Pulmonary artery endothelial cell (primary cell): ENCODE measurements at places on chromosomes 2 and 18. TPM values are rescaled to one million over a fixed set of nuclear protein-coding genes. Genes with fewer than 3 reads are reported as not detected.

NT5C1B gene
- not detected in 2 replicates for total RNA-seq

DNA sequence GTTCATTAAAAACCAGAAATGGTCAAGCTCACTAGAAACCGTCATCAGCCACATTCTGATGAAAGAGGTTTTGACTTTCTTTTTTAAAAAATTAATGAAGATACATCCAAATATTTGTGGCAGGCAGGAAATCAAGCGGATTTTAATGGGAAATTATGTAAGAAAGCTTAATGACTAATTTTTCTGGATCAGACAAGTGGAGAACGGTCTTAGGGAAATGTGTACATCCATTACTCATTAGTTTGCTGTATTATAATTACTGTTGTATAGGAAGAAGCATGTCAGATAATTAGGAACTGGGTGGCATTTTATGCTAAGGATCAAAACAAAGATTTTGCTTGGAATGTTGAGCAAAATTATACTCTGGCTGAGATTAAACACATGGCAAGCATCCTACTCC lies 39.4 kb downstream of the AGAP1 start:
- no peak for DNase-seq

DNA sequence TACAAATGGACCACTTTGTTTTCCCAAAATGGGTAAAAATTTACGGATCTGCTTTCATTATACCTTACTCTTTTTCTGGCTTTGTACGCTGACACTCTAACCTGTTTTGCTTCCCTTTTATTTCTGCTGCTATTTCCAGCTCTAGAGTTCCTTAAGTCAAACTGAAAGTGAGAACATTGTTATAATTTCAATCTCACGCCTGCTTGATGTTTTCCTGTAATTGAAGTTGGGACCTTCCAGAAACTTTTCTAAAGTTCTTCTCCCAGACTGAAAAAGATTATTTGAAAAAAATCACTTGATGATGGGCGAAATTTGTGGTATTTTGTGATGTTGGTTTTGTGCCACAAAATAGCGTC lies 1.8 kb downstream of the GLS start:
- no peak for DNase-seq

DNA sequence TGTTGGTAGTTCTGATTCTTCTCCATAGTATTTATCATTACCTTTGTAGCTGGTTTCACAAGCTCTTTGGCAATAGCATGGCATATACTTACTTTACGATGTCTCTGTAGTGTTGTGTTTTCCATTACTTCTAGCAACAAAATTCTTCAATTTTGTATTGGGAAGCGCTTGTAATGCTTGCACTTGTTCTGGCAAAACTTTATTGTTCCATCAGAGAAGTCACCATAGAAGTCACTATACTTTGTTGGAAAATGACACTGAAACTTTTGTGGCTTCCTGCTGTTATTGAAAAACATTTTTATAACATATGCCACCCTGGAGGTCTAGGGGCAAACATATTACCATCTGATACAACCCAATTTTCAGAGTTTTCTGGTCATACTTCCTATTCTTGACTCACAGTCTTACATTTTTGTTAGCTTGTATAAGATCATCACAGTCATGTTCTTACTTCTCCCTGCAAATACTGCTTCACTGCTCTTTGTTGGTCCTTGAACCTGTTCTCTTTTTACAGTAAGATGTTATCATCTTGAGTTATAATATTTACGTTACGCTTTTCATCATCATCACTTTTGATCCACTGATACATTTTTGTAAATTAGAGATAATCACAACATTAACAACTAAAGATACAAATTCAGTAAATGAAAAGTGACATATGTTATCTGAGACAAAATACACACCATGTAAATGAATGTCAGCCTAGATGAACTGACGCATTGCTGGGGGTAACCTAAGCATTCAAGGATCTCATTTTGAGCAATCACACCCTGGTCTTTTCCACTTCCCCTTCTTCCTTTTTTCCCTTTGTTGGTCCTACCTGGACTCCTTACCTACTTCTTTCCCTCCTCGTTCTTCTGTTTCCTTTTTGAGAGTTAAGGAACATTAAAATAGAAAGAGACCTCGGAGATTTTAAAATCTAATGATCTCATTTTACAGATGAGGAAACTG lies 33.3 kb upstream of the CXCR4 start:
- no peak for DNase-seq

DNA sequence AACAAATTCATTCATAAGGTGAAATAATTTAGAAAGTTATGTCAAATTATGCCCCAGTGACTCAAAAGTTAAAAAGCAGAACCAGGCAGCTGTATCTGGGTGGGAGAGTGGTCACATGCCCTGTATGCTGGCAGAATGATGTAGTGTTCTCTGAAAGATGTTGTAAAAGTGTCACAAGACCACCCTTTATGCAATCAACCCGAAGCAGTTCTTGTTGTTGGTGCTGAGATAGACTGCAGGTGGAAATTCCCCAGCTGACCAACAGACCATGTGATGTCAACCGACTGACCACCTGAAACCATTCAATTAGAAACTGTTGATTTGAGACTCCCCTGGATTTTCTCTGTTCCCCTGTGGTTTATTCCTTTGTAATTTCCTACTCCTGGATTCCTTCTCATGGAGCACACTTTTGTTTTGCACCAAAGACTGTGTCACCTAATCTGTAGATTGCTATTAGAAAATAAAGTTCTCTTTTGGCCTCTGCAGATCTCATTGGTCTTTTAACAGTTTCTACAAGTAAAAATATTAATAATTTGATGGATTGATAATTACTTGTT lies 1341.3 kb upstream of the LRRTM1 start:
- DNase-seq = no peak

GRCh38 chr2:146240391-146240790 lies 1604.4 kb upstream of the ACVR2A start:
- DNase-seq = no peak

RGPD3 gene
- total RNA-seq = 0.18 and 0.20 TPM in 2 replicates

GRCh38 chr2:43707255-43708015 lies 31.2 kb upstream of the C1GALT1C1L start:
- no peak for DNase-seq

HJURP gene
- total RNA-seq = 13.1 and 30.9 TPM in 2 replicates

SRD5A2 gene
- total RNA-seq = not detected in 2 replicates

- DNase-seq = no peak
Observed at GRCh38 chr2:25586726-25587144, 86.6 kb downstream of the DTNB start.

GRCh38 chr2:200216310-200216709 lies 90.2 kb upstream of the SPATS2L start:
- no peak for DNase-seq

NCKAP1 gene
- total RNA-seq = 150 and 190 TPM in 2 replicates

ASTL gene
- 0.07 TPM in 1 of 2 replicates, not detected in the other for total RNA-seq

GRCh38 chr18:3665780-3666525 lies 216.0 kb downstream of the TGIF1 start:
- DNase-seq = peak; percentile 75

DNA sequence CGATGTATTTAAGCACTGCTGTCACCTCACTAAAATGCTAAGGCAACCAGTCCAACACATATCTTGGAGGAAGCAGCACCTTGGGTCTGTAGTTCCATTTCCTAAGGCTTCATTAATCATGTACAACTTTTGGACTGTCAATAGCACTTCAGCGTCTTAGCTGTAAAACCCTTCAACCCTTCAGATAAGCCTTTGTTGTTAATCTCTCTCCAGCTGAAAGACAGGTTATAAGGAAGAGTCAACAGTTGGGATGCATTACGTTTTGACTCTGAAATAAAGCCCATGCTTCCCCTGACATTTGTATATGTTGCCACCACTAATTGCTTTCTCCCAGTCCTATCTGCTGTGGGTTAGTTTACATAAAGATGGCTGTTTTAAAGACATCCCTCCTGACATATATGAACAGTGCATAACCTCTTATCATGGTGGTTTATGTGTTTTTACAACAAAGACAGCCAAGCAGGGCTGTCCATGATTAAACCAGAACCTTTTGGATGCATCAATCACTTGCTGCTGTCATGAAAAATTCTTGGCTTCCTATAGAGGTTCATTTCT lies 81.5 kb downstream of the EPHA4 start:
- DNase-seq = no peak

DNA sequence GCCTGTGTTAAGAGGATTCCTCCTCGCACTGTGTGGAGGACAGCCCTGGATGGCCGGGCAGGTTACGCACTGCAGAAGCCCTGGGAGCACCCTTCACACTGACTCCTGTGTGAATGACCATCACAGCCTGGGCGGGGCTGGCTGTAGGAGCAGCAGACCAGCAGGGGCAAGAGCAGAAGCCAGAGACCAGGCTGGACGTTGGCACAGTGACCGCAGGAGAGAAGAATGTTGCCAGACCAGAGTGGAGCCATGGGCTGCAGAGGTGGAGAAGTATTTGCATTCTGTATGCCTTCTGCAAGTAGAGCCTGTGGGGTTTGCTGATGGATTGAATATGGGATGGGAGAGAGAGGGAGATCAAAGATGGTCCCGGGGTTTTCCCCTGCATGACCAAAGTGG lies 23.1 kb downstream of the LRRFIP1 start:
- no peak for DNase-seq
